Cardiac fibroblast (primary cell): ENCODE measurements at places on chromosomes 7 and 10.

GRCh38 chr10:16965740-16966447, 148.7 kb upstream of the RSU1 start:
- peak; percentile 88 for DNase-seq

GRCh38 chr7:45646996-45647825, 73.0 kb downstream of the ADCY1 start:
- DNase-seq: no peak

- DNase-seq: no peak
These were observed 911.6 kb upstream of the C7orf33 start for GRCh38 chr7:147678943-147679342.

- no peak for DNase-seq
These were observed 368.5 kb upstream of the PCDH15 start for GRCh38 chr10:55169493-55169892.

- DNase-seq: peak; percentile 80
These were observed at the start of gene CDK13 for GRCh38 chr7:39949971-39950472. Gene CDK13 (plus strand): TSS chr7:39950256. CDS start chr7:39950642, 386 bp downstream.

GRCh38 chr10:96700374-96701099, 19.8 kb downstream of the PIK3AP1 start:
- DNase-seq: no peak

DNA sequence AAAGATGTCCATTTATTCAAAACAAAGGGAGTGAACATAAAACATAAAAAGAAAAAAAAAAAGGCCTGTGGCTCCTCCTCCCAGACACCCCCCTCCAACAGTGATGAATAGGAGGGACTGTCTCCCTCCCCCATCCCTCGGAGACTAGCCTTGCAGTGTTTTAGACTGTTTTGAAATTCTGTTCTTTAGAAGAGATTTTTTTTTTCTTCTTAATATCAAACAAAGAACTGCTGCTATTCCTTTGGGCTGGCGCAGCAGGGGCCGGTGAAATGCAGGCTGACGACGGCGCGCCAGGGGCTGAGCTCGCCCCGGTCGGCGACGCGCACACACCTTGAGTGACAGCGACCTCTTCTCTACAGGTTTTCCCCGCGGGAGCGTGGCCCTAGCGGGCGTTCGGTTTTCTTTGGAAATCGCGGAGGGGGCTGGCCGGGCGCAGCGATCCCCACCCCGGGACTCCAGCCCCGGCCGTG, at the start of gene LANCL2:
TSS of gene LANCL2 (plus strand) at position 133 of the 470 bp plus-strand sequence. CDS start 689 bp downstream, outside the sequence.
- DNase-seq: peak; percentile 49

DNA sequence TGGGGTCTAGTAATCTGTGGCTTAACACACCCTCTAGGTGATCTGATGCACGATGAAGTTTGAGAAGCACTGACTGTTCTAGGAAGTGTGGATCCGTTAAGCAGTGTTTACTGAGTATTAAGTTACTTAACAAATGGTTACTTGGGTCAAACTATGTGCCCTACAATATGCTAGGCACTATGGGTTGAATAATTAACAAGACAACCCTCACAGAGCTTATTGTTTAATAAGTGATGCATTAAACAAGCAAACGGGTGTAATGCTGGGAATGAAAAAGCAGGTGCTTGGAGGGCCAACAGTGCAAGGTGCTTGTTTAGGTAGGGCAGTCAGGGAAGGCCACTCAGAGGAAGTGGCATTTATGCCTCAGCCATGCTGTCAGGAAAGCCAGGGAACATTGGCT, 378.0 kb upstream of the PODXL start:
- DNase-seq: no peak

GRCh38 chr10:114239117-114239993, at the start of gene VWA2:
Gene VWA2 (plus strand): TSS chr10:114239254. CDS start chr10:114248714, 9,460 bp downstream.
- no peak for DNase-seq

GRCh38 chr7:55423891-55424290, 58.8 kb downstream of the LANCL2 start:
- DNase-seq: no peak
